ENCODE measurements at places on chromosomes 3 and 15.
A peak's percentile ranks its signal among the peaks of the same experiment; 100 is the strongest.

DNA sequence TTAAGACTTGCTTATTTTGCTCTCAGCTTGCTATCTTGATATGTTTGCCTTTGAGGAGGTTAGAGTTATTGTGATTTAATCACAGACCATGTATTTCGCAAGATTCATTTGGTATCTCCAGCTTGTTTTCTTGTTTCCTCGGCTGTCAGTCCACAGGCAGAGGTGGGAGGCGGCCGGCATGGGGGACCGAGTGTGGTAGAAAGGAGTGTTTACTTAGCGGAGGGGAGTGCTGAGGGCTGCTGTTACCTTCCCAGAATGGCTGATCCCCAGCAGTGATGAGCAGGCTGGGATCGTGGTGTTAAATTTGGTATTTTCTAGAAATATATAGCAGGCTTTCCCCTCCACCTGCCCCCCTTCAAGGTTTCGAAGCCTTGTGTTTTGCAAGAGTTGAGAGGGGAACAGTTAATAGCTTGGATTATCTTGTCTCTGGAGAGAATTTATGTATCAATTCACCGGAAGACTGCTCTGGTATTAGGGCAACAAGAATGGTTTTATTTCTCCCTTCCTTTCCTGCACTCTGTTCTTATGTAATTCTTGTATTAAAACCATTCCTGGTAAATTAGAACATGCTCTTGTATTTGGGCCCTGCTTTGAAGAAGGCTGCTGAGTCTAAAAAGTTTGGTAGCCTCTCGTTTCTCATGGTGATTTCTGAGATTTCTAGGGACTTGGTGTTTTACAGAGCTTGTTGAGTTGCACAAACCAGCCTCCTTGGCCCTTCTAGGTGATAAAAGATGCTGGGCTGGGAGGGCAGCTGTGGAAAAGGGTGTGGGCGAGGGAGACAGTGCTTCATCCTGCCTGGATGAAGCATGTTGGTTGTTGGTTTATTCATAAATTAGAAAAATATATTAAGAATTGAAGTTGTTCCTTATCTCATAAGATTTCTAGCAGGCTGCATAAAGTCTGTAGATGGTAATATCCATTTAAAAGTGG, 151.4 kb downstream of the IGF1R start:
- peak; percentile 17 for DNase-seq

GRCh38 chr3:15647611-15648167, 46.1 kb downstream of the BTD start:
- no peak for DNase-seq

DNA sequence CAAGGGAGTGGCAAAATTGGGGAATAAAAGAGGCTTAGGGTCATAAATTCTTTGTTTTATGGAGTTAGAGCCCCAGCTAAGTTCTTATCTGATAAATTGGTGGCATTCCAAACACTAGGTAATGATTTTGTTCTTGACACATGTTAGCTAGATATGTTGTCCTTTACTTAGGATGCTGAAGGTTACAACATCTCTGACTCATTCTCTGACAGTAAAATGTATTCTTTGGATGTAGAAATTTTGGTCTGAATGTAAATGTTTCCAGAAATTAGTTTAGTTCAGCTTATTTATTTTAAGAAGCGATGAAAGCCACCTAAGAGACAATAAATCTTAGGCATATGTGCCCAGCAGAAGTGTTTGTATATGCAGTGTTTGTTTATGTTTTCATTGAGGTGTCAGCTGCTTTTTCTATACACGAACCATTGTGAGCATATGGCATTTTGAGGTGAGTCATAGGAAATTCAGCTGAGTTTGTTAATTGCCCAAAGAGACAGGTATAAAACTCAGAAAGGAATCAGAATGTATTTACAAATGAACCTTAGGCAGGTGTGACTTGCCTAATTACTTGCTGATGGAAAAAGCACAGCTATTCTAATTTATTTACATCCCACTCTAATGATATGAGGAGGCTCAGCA, 247.7 kb downstream of the AGBL1 start:
- DNase-seq = peak; percentile 36

DNA sequence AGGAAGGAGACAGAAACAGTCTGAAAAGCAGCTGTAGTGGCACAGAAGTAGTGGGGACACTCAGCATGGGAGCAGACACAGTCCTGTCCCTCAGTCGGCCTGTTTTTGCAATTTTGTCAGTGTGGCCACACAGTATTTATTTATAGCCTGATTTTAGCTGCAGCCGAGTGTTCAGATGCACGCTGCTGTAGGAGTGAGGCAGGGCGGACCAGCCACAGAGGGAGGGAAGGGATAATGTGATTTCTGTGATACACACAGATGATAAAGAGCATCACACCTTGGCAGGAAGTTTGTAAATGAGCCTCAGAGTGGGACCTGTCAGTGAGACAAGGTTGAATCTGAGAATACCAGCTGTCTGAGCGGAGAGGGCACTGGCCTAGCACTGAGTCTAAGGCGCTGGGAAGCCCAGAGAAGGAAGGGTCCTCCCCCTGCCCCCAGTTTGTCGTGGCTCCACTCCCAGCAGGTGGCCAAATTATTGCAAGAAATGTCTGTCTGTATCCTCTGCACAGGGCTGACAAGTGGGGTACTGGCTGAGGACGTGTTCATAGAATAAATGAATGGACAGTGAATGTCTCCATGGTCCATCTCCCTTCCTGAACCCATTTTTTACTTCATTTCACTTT, 3.8 kb downstream of the PSTPIP1 start:
- no peak for DNase-seq
